ENCODE measurements at places on chromosomes 2 and 18. TPM values are rescaled to one million over a fixed set of nuclear protein-coding genes. Genes with fewer than 3 reads are reported as not detected.
A peak's percentile ranks its signal among the peaks of the same experiment; 100 is the strongest.

- DNase-seq: no peak
Measured at GRCh38 chr2:95013726-95014125, 11.8 kb upstream of the MAL start.

GRCh38 chr2:203819434-203820133 is 48.0 kb upstream of the CTLA4 start:
- no peak for DNase-seq

GRCh38 chr18:13543811-13544732 is 182.3 kb downstream of the FAM210A start:
- DNase-seq: no peak

DNA sequence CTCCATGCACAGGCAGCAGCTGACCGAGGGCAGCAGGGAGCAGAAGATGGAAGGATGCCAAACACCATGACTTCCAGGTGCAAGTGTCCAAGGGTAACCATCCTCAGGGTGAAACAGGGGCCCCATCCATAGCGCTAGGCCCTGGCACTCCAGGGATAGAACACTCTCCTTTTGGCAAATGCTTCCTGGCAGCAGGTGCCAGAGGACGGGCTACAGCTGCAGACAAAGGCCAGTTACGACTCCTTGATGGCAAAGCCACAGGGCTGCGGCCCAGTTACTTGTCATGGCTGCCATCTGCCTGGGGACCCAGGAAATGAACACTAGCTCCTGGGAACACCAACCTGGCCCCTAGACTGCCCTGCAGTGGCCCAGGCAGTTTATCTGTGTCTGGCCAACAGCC is 178.8 kb downstream of the TMEM163 start:
- no peak for DNase-seq

CABLES1 gene
- not detected for polyA plus RNA-seq

DNA sequence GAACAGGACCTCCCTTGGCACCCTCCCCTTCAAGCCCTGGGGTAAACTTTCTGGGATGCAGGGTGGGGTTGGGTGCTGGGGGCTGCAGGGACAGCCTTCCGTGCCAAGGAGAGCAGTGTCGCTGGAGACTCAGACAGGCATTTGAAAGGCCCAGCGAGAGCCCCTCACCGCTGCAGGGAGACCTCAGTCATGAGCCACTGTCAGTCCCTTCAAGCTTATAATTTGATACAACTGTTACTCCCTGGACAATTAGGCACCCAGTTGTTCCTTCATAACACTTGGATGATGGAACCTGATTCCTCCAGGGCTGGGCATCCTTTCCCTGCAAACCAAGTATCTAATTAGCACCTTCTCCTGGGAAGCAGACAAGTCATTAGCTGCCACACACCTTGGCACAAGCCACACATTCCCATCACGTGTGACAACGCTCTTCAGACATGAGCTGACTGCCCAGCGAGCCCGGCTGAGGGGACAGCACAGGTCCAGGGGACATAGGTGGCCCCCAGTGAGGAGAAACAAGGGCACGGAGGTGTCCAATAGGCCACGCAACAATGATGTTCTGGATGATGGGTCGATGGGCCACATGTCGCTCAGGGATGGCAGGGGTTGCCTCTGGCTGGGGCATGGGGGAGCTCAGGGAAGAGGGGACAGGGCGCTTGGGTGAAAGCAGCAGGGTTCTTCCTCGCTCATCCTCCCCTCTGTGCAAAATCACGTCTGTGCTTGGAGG is 59.6 kb downstream of the KCNF1 start:
- no peak for DNase-seq

PRKAG3 gene
- polyA plus RNA-seq: not detected

GRCh38 chr2:240519396-240520129 is 38.2 kb downstream of the ANKMY1 start:
- no peak for DNase-seq

FEV gene
- not detected for polyA plus RNA-seq

- no peak for DNase-seq
Measured at GRCh38 chr2:80380736-80381135, 76.2 kb upstream of the LRRTM1 start.

DNA sequence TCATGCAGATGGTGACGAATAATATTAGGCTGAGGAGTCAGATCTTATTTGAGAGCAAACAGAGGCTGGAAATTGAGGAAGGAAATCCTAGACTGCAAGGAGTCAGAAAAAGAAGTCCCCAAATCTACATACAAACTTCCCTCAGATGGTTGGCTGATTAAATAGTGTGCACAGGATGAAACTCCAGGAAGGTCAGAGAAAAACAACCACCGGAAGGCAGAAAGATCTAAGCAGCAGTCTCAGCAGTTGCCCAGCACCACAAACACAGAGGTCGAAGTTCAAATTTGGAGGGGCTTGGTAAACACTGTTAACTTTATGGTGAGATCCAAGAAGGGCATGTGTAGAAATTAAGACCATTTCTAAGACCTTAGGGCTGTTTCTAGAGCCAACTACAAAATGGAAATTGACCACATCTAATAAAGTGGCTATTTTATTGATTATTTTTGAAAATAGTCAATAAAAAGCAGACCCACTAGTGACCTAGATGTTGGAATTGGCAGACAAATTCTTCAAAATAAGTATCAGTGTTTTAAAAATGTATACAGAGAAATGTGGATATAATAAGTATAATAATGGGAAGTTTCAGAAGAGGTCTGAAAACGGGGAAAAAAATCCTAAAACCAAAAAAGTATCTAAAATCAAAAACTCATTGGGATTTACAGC is 134.8 kb downstream of the GALNT1 start:
- no peak for DNase-seq

DNA sequence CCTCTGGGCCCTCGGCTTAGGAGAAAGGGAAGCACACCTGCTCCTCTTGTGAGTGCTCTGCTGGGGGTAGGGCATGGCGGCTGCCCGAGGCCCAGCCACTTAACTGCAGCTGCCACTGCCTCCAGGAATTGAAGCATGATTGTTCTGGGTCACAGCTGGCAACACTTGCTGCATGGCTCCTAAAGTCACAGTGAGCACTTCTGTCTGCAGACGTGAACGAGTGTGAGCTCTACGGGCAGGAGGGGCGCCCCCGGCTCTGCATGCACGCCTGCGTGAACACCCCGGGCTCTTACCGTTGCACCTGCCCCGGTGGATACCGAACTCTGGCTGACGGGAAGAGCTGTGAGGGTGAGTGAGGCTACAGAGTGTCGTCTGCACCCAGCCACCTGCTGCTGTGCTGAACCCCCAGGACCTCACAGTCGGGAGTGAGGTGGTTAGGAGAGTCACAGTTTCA is 44.4 kb downstream of the FBLN7 start:
- no peak for DNase-seq

- peak; percentile 54 for DNase-seq
Measured at GRCh38 chr2:219171231-219171651, 1.4 kb upstream of the SLC23A3 start.

DNA sequence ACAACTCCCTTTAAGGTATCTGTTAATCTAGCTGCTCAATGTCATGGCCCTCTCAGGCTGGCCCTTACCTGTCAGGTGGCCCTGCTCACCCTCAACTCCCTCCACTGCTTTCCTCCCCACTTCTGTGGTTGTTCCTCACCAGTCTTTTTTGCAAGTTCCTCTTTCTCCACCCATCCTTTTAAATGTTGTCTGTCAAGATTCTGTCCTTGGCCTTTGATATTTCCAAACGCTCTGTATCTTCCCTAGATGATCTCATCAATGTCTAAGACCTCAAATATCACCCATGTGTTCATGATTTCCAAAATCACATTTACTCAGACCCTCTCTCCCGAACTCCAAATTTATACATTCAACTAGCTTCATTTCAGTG is 3.5 kb downstream of the PTPN2 start:
- peak; percentile 27 for DNase-seq
